Central memory CD8-positive, alpha-beta T cell (primary cell): ENCODE measurements at places on chromosomes 3 and 15.

DNA sequence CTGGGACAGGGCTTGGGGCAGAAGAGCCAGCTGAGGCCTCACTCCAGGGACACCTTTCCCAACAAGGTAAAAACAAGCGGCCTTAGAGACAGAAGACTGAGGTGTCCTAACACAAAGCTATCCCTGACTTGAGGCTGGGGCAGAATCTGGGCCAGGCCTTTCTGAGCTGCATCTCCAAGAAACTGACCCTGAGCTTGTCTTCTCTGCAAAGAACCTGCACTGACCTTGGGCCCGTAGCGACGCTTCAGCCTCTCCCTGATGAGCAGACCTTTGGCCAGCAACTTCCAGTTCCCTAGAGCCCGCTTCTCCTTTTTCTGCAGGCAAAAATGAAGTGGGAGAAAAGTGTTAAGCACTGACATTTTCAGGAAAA is 22.2 kb downstream of the TMEM43 start:
- DNase-seq, result no peak

DNA sequence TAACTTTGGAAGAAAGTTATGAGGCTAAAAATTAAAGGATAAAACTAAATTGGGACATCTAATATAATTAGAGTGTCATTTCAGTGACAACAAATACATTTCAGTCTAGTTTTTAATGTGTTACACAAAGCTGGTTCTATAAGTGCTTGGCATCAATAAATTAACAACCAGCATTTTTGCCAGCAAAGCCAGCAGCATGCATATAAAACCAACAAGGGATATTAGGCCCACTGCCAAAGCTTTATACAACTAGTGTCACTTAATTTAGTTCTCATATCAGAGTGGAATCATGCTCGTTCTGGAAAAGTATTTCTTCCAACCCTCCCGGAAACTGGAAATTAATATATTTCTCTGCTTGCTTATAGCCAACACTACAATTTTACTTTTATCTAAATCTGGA is 88.8 kb downstream of the THBS1 start:
- DNase-seq, result no peak

DNA sequence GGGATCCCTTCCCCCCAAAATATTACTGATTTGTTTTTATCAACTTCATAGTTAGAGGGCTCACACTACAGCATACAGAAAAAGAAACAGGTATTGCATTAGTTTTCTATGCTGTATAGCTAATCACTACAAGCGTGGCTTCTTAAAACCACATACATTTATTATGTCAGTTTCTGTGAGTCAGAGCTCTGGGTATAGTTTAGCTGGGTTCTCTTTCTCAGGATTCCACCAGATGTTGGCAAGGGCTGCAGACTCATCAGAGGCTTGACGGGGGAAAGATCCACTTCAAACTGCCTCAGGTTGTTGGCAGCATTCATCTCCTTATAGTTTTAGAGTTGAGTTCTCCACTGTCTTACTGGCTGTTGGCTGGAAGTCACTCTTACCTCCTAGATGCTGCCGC is 328.0 kb downstream of the NLGN1 start:
- DNase-seq, result no peak

- no peak for DNase-seq
Observed at GRCh38 chr3:193165431-193166120, 75.4 kb upstream of the PLAAT1 start.

DNA sequence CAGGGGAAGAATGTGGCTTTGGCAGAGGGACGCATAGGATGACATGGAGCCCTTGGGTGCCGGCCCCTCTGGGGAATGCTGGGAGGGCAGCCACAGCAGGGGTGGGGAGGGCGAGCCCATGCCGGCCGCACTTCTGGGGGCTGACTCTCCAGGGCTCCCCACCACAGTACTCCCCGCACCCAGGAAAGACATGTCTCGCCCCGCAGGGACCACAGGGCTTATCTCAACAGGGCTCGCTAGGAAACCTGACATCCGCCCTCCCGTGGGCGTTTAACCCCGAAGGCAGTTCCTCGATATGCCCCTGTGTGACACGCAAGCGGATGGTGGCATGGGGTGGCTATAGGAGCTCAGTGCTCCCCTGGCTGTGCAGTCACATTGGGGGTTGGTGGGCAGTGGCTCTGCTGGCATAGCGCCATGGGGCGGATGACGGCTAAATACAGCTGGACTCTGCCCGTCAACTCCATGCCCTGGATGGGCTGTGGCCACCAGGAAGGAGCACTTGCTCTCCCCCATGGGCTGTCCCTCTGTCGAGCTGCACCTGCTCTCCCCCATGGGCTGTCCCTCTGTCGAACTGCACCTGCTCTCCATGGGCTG is 141.4 kb downstream of the ADAMTS17 start:
- no peak for DNase-seq

GRCh38 chr15:86839502-86839901 is 759.8 kb downstream of the AGBL1 start:
- no peak for DNase-seq

DNA sequence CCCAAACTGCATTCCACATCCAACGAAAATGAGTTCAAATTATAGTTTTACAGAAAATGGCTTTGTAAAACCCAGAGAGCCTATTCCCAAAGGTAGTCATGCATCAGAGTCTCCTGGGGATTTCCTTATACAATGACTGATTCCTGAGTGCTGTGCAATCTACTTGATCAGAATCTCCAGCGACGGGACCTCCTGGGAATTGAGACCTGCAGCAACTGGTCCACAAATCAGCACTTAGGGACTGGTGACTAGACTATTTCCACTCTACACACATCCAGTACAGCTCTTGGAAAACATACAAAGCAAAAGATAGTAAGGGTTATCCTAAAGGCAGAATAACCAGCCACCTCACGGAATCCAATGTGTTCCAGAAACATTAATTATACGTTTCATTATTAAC is 871.0 kb upstream of the CFAP20DC start:
- DNase-seq, result no peak

- no peak for DNase-seq
Observed at GRCh38 chr3:14949126-14949525, 1.7 kb downstream of the NR2C2 start.

- no peak for DNase-seq
Observed at GRCh38 chr15:38768970-38769369, 204.4 kb upstream of the RASGRP1 start.

DNA sequence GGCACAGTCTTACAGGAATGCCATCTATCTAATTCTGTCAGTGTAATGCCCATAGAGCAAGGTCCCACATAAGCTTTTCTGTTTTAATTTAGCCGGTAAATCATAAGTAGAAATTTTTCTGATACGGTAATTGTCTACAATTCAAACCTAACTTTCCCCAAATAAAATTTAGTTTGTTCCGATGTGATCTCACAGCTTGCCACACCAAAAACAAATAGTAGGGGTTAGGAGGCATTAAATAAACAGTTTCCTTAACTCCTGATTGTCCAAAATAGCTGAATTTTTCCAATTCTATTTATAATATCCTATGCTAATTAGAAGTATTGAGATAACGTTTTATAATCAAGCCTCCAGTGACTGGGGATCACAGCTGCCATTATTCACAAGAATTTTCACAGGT is 53.3 kb downstream of the TSC22D2 start:
- DNase-seq, result no peak

DNA sequence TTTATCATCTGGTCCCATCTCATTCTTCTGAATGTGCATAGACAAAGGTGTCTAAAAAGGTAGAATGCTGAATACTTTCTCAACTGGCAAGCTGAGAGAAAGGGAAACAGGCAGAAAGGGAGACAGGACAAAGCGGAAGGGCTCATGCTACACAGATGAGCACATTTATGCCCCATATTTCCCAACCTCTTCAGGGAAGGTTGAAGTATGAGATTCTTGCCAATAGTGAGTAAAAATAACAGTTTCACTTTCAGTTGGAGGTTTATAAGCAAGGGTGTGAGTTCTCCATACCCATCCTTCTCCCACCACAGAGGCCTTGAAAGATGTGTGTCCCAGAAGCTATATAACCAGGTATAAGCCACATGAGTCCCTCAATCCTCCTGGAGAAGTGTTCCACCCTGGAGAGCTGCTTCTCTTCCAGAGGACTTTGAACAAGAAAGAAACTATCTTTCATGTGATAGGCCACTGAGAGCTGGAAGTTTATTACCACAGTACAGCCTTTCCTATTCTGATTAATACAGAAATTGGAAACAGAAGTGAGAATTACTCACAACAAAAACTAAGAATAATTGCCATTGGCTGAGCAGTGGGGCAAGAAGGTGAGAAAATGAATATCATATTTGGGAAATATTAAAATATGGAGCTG is 709.4 kb upstream of the NR2F2 start:
- DNase-seq, result no peak

- no peak for DNase-seq
Observed at GRCh38 chr3:69090021-69090420, 5.3 kb downstream of the ARL6IP5 start.

- no peak for DNase-seq
Observed at GRCh38 chr15:68994981-68995761, 19.3 kb upstream of the NOX5 start.

DNA sequence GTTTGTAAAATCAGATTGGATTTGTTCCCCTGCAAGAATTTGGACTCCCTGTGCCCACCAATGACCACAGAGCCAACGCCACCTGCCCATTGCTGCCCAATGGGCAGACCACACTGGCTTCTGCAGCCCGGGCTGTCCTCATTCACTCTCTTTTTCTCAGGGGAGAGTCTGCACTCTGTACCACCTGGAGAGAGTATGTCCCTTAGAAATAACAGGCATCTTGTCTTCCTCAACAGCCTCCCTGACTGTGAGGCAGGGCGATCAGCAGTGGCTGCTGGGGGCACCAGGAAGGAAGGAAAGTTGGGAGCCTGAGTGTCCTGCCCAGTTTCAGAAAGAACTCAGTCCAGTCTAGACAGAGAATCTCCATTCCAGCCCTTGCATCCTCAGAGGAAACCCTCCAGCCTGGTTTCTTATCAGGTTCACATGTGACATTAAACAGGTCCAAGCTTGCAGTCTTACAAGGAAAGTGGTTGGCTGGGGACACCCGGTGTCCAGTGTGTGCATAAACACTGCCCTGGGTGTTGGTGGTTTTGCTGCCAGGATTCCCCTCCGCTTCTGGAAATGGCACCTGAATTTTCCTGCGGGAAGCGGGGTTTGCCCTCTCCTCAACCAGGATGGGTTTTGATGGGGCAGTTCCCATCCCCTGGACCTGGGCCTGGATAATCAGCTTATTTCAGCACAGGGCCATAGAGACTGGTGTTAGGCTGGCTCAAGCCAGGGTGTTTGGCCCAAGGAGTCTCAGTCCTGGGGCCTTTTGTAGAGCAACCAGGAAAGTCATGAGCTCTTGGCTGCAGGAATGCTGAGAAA is 37.2 kb downstream of the SSUH2 start:
- no peak for DNase-seq

DNA sequence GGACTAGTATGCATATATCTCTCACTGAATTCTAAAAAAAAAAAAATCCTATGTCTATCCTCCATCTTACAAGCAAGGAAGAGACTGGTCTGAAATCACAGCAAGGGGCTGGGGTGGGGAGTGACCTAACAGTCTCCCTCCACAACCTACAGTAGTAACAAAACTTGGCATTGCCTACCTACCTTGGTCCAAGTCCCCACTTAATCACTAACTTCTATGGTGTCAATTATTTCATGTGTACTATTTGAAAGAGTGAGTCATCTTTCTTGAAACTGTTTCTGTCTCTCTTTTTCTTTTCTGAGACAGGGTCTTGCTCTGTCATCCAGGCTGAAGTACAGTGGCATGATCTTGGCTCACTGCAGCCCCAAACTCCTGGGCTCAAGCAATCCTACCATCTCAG is 36.8 kb downstream of the CHAC1 start:
- DNase-seq, result no peak

DNA sequence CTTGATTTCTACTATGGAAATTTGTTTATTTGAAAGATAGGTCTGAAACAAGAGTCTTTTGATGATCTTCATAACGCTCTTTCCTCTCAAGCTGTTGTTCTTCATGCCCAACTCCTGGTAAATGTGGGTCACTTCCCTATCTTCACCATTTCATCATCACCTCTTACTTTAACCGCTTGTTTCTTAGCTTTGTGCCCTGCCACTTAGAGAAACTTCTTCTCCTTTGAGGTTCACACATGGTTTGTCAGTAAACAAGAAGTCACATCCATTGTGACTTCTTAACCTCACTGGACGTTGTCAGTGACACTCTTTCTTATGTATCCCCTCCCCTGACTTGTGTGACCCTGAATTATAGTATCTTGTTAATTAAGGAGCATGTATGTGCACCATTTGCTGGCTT is 16.9 kb upstream of the P2RY13 start:
- DNase-seq, result no peak

GRCh38 chr15:30889196-30889595 is 14.5 kb upstream of the FAN1 start:
- DNase-seq, result no peak
